ENCODE measurements at places on chromosomes 11 and 22.

- no peak for DNase-seq
Measured at GRCh38 chr11:93988912-93989311, 32.2 kb upstream of the HEPHL1 start.

DNA sequence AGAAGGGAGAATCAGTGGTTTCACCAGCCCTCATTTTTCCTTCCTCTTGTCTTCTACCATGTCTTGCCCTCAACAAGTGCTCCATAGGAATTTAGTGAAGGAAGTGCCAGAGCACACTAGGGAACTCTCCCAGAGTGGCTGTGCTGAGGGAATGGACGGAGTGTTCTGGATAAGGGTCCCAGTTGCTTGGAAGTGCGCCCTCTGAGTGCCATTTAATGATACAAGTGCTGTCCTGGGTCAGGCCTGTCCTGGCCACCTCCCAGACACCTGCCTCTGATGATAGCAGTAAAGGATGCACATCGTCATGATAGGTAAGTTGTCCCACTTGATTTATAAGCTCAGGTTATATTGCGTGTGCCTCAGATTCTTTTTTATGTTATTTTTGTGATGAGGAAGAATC, 5.1 kb downstream of the PANX1 start:
- no peak for DNase-seq

DNA sequence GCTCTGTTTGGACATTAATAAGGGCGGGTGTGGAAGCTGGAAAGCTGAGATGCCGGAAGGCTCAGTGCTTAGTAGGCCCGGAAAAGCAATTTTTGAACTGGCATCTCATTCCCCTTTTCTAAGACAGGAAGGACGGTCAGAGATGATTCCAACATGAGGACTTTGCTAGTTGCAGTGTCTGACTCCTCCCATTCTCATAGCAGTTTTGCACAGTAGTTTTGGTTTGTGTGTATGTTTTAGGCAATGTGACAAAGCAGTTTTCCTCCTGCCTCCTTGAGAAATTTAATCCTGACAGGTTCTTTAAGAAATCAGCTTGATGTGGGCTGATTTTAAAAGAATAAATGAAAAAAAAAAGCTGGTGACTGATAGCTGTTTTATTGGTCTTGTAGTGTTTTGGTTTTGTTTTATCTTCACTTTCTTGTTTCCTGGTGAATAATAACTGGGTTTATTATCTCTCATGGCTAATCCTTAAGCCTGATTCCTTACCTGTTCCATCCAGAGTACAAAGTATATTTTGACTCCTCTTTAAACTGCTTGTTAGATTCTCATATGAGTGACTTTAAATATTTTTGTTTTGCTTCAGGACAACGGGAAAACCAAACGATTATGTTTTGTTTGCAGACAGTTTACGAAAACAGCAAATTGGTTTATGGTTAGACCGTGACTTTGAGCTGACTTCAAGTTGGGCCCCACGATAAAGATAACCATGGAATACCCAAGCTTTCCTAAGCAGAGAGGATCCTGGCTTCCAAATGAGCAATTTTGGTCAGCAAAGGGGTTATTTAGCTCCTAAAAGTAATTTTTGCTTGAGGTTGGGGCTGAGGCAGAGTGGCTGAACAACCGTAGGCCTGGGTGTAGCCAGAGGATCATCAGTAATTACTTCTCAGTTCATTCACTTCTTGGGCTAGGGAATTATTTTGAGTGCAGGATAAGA, 3.4 kb downstream of the PTPRJ start:
- DNase-seq = peak; percentile 27

DNA sequence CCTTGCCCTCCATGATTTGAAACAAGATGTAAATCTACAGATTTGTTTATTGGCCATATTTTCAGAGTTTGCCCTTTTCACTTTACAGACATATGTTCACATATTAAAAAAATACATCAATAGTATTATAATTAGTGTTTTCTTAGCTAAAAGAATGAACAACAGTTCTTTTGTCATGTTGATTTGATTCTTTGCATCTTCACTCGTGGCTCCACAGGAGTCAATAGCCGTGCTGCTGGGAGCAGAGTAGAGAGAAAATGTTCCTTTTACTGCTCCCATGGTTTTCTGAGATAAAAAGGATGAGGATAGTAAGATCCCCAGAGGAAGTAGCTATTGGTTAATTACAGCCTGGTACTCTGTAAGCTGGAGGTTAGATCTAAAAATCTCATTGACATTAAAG, 151.2 kb downstream of the PGR start:
- no peak for DNase-seq

- no peak for DNase-seq
Measured at GRCh38 chr11:15761235-15761634, 595.1 kb downstream of the SOX6 start.

GRCh38 chr11:37502202-37502601, 904.2 kb upstream of the RAG2 start:
- DNase-seq = no peak

- DNase-seq = no peak
Measured at GRCh38 chr11:34449013-34449412, 10.3 kb downstream of the CAT start.

DNA sequence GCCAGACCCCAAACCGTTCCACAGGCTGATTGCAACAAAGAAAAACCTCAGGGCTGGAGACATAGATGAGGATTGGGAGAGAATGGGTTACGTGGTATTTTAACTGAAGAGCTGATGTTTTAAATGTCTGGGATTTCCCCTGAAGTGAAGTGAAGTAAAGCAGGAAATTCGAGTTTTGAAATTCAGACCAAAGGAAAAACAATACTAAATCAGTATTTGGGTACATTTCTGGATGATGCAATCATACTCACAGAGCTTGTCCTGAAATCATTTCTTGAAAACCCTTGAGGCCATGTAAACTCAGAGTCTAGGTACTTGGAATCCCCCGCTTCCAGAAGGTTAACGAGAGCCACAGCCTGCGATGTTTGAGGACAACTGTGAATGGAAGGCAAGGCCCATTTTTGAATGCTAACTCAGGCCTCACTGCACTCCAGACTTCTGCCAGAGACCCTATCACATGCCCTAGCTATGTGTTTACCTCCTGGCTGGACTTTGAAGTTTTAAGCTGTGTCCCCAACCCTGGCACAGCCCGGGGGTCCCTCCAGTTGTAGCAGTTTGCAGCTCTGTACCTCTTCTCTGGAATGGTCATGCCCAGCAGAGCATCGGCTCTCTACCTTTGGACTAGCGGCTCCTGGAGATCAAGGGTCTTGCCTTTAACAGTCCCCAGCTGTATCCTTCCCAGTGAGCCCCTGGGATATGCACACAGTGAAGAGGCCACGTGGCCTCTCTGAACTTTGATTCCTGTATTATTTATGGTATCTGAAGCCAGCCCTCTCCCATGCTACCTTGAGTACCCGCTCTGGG, 5.4 kb upstream of the FTH1 start:
- peak; percentile 94 for DNase-seq

DNA sequence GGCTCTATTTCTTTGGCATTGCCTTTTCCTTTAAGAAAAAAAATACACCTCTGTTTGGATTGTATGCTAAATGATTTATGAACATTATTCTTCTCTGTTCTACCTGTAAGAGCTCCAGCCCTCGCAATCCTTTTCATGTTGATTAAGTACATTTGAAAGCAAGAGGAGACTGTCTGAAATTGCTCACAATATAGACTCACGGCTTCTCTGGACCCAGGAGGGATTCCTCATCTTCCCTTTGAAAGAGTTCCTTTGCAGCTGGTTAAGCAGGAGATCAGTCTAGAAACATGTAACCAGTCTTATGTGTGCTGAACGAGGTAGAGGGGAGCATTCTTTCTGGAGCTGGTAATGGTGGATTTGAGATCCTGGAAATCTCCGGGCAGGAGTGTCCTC, 47.4 kb downstream of the PKNOX2 start:
- DNase-seq = no peak

DNA sequence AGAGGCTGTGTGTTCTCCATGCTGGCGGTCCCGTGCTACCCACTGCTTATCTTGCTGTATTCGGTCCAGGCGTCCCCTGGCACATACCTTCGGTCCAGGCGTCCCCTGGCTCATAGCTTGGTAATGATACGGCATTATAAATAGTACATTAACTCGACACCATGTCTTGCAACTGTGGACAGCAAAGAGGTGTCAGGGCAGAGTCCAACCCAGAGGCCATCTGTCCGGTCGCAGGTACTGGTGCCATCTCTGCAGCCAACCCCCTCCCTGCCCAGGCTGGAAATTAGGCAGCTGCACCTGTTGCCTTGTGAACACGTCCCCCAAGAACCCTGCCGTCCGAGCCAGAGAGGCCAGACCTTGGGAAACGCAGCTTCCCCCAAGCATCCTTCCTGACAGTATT, 634.3 kb downstream of the BRD1 start:
- no peak for DNase-seq

DNA sequence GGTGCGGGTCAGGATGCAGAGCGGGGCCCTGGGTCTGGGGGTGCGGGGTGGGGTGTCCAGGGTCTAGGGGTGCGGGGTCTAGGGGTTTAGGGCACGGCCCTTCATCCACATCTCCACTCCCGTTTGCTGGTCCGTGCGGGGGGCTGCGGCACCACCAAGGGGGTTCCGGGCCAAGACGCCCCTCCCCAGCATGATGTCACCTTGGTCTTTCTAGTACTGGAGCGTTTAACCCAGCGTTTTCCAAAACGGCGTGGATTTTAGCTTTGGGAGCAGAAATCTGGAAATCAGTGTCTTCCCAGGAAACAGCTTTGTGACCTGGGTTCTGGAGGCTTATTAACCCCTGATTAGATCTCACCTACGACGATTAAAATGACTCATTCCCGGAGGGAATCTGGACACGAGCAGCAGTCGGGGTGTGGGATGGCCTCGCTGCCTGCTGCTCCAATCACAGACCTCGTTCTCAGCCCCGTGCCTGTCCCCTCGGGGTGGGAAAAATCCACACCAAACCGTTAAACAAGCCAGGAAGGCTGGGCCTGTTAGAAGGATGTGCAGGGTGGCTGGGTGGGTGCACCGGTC, 759 bp downstream of the AP2A2 start:
- peak; percentile 55 for DNase-seq
